ENCODE measurements at places on chromosomes 5 and 9.

- no peak for DNase-seq
Measured at GRCh38 chr9:81754245-81754644, 64.9 kb upstream of the TLE1 start.

GRCh38 chr5:176890455-176891330 lies 8.5 kb downstream of the HK3 start:
- no peak for DNase-seq

DNA sequence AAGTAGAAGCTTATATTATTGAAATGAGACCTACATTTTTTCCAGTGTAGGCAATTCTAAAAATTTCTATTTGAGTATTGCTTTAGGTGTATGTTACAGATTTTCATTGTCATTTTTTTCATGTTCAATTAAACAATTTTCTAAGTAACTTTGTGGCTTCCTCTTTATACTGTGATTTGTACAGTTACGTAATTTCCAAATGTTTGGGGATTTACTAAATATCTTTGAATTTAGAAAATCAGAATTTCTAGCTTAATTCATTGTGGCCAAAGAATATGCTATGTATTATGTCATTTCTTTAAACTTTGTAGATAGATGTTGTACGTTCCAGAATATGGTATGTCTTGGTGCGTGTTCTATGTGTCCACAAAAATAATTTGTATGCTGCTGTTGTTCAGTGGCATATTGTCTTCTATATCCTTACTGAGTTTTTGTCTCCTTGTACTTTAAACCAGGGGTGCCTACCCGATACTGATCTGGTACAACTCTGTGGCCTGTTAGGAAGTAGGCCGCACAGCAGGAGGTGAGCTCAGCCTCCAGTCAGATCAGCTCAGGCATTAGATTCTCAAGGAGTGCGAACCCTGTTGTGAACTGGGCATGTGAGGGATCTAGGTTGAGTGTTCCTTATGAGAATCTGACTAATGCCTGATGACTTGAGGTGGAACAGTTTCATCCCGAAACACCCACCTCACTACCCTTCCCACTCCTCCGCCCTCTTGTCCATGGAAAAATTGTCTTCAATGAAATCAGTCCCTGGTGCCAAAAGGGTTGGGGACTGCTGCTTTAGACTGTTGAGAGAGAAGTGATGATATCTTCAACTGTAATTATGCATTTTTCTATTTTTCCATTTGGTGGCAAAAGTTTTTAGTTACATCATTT lies 63.5 kb downstream of the UBE2R2 start:
- no peak for DNase-seq

DNA sequence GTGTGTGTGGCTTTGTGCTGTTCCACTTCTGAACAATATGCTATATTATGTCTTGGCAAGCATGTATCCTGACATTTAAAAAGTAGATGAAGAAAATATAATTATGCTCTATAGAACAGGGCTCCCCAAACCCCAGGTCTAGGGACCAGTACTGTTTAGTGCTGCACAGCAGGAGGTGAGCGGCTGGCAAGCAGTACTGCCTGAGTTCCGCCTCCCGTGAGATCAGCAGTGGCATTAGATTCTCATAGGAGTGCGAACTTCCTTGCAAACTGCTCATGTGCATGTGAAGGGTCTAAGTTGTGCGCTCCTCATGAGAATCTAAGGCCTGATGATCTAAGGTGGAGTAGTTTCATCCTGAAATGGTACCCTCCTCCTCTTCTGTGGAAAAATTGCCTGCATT lies 979.1 kb upstream of the CTNND2 start:
- DNase-seq, result no peak

GRCh38 chr5:82151662-82152061 lies 126.5 kb downstream of the RPS23 start:
- DNase-seq, result no peak

GRCh38 chr9:89138463-89139390 lies 39.9 kb downstream of the SHC3 start:
- no peak for DNase-seq

GRCh38 chr5:151214614-151215545 lies 9.0 kb downstream of the CCDC69 start:
- no peak for DNase-seq

GRCh38 chr5:60918466-60918865 lies 26.4 kb downstream of the ERCC8 start:
- no peak for DNase-seq

- no peak for DNase-seq
Measured at GRCh38 chr9:27227192-27227591, 69.8 kb downstream of the EQTN start.

GRCh38 chr5:142342128-142342981 lies 17.5 kb upstream of the SPRY4 start:
- DNase-seq, result no peak

GRCh38 chr5:97476852-97477534 lies 293.9 kb upstream of the RIOK2 start:
- DNase-seq, result no peak

GRCh38 chr5:152237531-152237930 lies 167.5 kb downstream of the NMUR2 start:
- DNase-seq, result no peak

DNA sequence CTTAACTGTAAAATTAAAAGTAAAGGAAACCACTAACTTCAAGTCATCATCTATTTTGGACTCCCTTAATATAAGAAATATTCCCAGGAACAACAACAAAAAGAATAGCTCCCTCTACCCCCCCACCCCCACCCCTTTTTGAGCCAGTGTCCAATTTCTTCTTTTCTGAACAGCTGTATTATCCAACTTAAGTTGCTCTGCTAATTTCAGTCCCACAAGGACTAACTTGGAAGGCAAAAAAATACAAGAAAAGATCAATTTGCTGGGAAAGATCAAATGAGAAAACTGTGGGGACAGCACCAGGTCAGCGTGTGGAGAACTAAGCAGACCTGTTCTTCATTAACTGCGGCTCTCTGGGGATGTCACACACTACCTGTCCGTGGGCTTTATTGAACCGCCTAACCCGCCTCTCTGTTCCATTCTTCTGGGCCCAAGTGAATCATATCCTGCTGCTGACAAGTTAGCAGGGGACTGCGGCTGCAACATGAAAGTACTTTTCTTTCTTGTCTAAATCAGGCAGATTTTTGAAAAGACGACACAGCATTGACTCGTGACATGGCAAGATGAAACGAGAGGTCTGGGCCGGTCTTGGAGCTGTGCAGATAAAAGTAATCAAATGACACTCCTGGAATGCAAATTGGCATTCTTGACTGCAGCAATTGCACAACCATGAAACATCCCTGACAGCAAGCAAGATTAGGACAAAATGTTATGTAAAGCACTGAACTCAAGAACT lies 2.7 kb downstream of the BNC2 start:
- DNase-seq, result no peak

DNA sequence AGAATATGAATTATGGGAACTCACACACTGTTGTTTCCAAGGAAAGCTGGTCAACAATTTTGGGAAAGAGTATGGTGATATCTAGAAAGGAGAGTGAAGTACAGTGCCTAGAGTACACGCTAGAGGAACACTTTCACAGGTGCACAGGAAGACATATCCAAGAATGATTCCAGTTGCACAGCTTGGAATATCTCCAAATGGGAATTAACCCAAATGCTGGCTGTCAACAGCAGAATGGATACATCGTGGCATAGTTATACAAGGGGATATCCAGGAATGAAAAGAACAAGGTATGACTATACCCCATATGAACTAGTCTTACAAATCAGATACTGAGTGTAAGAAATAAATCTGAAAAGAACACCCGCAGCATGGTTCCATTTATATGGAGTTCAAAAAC lies 231.3 kb downstream of the FSTL4 start:
- no peak for DNase-seq

GRCh38 chr5:116507051-116507537 lies 67.5 kb downstream of the SEMA6A start:
- DNase-seq, result no peak

DNA sequence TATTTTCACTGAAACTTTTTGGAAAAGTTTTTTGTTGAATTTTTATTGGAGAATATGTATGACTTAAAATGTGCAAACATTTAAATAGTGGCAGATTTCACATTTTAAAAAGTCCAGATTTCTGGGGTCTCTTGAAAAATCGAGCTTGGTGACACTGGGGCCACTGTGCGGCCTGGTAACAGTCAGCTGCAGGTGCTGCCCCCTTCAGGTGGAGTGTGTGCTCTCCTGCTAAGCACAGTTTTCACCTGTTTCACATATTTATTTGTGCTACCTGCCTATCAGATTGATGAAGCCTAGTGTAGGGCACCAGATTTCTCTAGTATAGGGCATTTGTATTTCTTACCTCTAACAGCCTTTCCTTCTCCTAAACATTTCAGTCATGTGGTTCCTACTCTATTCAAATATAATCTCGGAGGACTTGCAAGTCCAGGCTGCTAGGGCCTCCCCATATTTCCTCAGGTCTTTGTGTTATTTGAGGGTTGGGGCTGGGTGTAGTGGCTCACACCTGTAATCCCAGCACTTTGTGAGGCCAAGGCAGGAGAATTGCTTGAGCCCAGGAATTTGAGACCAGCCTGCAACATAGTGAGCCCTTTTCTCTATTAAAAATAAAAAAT lies 95.8 kb upstream of the KLF9 start:
- peak; percentile 40 for DNase-seq

DNA sequence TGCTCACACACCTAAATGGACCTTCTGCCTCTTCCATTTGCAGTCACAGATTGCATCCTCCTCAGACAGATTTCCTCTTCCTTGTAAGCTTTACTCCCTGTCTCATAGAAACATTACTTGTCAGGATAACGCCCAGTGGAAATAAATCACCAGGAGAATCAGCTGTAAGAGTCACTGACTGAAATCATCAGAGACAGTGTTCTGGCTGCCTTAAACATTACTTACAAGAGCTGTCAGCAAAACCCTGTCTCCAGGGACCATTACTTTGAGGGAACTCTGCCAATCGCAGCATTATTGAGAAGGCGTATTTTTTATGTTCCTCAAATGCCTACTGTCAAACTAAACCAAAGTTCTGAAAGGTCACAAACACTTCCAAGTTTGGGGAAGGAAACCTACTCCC lies 5.9 kb downstream of the DPYSL3 start:
- DNase-seq, result no peak

DNA sequence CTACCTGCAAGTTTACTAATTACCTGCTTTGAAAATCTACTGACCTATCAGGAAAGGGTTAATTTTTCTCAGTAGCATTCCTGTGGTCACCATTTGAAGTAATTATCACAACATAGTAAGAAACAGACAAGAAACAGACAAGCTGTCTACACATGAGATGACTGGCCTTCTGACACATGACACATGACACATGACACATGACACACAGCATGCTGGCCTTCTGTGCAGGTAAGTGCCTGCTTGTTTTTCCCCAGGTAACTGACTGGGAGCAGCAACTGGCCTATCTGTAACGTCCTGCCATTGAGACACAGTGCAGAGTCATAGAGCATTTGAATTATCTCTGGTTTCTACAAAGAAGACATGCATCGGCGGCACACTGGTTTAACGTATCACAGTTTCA lies 222.4 kb downstream of the CTNND2 start:
- no peak for DNase-seq

DNA sequence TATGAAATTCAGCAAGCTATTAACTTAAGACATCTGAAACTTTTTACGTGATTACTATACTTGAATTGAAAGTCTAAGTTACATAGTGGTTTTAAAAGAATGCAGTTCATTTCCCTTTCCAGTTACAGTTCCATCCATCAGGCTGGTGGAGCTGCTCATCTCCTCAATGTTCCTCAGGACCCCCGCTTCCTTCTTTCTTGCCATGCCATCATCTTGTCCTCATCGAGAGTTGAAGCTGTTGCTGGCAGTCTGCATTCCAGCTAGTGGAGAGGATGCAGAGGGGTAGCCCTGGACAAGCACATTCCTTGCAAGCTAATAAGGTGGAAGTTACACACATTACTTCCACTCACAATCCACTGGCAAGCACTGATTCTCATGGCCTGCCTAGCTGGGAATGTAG lies 8.8 kb upstream of the RNF183 start:
- DNase-seq, result no peak

DNA sequence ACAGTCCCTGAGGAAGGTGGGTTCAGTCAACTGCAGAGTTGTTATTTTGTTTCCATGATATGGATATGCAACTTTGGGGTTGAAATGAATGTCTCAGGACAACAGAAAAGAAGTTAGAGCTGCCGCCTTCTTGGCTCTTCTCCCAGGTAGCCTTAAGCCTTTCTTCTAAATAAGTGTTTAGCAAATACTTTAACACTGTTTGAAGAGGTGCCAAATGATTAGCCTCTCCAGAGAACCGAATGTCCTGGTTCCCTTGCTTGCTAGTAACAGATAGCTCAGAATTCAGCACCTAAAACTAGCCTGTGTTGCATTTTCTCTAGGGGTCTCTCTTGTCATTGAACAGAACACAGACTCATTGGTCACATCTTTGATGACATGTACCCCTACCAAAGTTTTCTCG lies 127.7 kb upstream of the PIK3R1 start:
- DNase-seq, result no peak

GRCh38 chr5:159971931-159972461 lies 36.9 kb upstream of the TTC1 start:
- DNase-seq, result no peak

DNA sequence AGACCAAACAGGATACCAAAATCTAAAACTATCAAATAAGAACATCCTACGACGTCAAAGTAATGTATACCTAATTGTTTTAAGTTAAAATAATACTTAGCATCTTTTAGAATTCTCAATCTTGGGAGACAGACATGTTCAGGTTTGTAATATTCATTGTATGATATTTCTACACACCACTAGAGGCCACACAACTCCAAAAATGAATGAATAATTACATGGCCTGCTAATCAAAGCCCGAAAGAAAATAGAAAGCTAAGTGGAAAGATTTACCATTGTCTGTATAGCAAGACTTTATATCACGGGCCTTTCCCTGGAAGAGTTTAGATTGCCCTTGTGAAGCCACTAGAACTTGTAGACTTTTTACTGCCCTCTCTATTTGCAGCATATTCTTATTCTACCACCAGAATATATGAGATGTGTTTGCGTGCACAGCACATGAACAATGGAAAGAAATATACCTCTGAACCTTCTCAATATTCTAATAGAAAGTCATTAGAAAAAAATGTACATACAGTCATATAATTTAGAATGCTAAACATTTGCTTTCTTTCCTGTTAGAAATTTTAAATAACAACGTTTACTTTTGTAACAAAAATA lies 380.1 kb upstream of the NUDT12 start:
- DNase-seq, result no peak

DNA sequence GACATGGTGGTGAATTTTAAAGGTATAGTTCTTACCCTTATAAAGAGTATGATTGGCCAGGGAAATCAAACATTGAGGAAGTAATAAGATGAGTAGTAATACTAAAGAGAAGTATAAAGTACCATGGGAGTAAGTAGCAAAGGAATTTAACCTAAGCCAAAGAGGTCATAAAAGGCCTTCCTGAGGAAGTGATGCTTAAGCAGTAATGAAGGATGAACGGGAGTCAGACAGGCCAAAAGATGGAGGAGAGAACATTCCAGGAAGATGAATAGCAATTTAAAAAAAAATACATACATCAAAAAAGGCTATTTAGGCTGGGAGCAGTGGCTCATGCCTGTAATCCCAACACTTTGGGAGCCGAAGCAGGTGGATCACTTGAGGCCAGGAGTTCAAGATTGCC lies 29.0 kb downstream of the KLHL3 start:
- DNase-seq, result no peak

All from stimulated activated CD4-positive, alpha-beta T cell treated with anti-CD3 and anti-CD28 coated beads, Interleukin-15, amount 100 ng/mL, for 48 hours (primary cell).